ENCODE measurements at places on chromosomes 7 and 10. TPM values are rescaled to one million over a fixed set of nuclear protein-coding genes. Genes with fewer than 3 reads are reported as not detected.

PKD2L1 gene
- polyA plus RNA-seq: 0.23 TPM

ZNF365 gene
- 0.37 TPM for polyA plus RNA-seq

ASIC3 gene
- 2.4 TPM for polyA plus RNA-seq

MRLN gene
- polyA plus RNA-seq: 0.94 TPM

FAM25C gene
- not detected for polyA plus RNA-seq

MMRN2 gene
- 23.4 TPM for polyA plus RNA-seq

FAS gene
- 12.4 TPM for polyA plus RNA-seq

CPA4 gene
- polyA plus RNA-seq: 0.16 TPM

- DNase-seq: no peak
Observed at GRCh38 chr7:104986628-104987259, 27.3 kb upstream of the KMT2E start.

DNA sequence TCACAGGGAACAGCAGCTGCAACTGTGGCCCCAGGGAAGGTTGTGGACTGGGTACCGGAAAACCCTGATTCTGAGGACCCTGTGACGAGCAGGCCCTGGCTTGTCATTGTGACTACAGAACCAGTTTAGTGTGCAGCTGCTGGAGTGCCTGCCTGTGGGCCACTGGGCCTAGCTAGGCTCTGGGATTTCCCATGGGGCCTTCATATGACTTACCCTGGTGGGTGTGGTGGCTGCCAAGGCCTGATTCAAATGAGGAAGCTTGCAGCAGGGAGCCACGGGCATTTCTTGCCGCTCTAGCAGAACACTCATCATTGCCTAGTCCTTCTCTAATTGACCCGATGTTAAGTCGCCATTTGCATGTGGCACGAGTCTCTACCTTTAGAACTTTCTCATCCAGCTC, 14.7 kb upstream of the CAMK2G start:
- no peak for DNase-seq

- DNase-seq: no peak
Observed at GRCh38 chr7:32266932-32267475, 196.8 kb upstream of the PDE1C start.

GRCh38 chr7:95412075-95412474, 15.9 kb upstream of the PON3 start:
- no peak for DNase-seq

GRCh38 chr10:92240289-92241157, 50.4 kb downstream of the CPEB3 start:
- DNase-seq: peak; percentile 52

DNA sequence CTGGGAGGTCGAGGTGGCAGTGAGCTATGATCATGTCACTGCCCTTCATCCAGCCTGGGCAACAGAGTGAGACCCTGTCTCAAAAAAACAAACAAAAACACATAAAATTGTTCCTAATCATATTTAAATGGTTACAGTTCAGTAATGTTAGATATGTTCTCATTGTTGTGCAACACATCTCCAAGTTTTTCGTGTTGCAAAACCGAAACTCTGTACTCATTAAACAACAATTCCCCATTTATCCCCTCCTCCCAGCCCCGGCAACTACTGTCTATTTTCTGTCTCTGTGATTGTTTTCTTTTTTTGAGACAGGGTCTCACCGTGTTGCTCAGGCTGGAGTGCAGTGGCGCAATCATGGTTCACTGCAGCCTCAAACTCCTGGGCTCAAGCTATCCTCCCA, 16.1 kb upstream of the PRXL2A start:
- no peak for DNase-seq

- no peak for DNase-seq
Observed at GRCh38 chr7:122268101-122268500, 36.4 kb downstream of the FEZF1 start.

DNA sequence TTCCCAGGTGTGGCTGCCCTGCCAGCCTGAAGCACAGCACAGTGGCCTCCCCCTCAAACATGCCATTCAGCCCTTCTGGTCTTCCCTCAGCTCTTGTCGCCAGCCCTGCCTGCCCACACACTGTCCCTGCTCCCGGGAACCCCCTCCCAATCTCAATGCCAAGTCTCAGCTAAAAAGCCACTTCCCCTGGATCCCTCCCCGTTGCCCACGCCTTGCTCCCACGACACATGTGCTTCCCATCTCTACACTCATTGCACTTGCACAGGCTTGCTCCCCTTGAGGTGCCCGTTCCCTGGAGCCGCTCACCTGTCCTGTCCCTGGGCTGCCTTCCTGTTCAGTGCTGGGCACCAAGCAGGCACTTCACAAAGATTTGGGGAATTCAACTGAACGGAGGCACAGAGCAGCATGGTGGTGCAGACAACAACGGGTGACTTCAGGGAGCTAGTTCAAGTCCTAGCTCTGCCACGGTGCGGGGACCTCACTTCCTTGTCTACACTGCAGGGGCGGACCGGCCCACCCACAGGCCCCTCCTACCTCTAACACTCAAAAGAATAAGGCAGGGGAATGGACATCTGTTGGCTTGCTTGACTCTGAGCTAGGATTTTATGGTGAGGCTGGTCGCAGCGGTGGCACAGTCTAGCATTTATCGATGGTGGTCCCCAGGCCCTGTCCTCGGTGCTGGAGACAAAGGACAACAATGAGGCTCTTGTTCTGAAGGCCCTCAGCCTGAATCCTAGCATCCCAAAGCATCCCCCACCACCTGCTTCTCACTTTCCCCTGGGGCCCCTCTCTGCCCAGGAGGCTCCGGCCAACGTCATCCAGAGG, 18.4 kb downstream of the RGS10 start:
- no peak for DNase-seq

GRCh38 chr7:116540743-116541142, 15.9 kb downstream of the CAV1 start:
- DNase-seq: no peak

GRCh38 chr10:80611481-80612185, 73.9 kb downstream of the SH2D4B start:
- no peak for DNase-seq

- DNase-seq: no peak
Observed at GRCh38 chr10:52313256-52313932, 687 bp upstream of the DKK1 start.

DNA sequence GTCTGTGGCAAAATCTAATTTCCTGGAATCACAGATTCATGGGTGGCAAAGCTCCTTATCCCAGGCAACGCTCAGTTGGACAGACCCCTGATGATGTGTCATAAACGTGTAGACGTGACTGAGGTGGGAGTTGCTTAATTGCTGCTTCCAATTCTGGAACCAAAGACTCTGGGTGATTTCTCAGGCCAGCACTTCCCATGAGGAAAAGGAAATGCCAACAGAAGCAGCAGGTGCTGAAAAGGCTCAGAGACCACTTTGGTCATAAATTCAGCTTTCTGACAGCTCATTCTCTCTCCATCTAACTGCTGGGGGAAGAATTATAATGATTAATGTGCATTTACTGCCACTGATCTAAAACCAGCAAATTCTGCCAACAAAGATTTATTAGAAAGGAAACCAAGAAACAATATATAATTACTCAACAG, 88.7 kb downstream of the OSBPL3 start:
- no peak for DNase-seq

DNA sequence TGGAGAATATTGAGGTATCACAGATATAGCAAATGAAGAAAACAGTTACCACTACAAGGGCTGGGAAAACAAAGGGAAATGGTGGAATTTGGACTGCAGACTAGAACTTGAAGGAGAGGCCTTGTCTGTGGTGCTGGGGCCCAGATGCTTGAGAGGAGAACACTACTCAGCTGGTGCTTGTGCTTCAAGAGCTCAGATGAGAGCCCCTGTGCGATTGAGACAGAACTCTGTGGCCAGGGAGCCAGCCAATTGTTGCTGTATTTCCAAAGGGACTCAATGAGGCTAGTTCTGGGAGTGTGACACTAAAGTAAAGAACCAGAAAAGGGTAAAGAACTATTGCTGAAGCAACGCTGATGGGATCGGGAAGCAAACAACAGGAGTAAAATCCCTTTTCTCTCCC, 406.5 kb upstream of the SEMA3D start:
- no peak for DNase-seq

DNA sequence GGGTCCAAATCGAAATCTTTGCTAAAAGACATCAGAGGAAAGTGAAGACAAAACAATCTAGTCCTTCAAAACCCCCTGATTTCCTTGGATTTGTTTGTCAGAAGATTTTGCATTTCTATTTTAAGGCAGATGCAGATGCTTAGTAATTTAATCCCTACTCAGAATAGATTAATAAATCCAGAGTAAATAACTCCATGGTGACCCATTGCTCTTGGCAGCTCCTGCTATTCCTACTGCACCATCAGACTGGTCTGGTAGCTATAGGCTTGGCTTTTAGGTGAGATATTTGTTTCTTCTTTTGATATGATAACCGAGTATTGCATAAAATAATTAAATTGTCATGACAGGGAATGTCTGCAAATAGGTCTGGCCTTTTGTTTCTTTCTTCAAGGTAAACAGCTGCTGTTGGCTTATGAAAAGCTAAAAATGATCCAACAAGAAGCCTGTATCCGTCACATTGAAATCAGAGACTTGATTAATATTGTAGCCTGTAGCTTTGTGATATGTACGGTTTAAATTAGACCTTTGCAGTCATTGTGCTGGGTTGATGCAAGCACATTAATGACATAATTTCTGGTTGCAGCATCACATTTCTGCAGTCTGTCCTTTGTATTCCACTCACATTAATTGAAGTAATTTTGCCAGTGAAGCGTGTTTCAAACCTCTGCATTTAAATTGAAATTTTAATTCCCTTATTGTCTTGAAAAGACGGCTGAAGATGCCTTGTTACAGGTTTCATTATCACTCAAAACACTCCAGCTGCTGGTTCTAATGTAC, 40.7 kb downstream of the EXOC4 start:
- DNase-seq: no peak

GRCh38 chr7:74306004-74306729, 17.0 kb downstream of the CLIP2 start:
- no peak for DNase-seq

GRCh38 chr10:111525696-111526095, 448.9 kb downstream of the ADRA2A start:
- no peak for DNase-seq
